ENCODE measurements at places on chromosomes 1 and 21.
A peak's percentile ranks its signal among the peaks of the same experiment; 100 is the strongest.

DNA sequence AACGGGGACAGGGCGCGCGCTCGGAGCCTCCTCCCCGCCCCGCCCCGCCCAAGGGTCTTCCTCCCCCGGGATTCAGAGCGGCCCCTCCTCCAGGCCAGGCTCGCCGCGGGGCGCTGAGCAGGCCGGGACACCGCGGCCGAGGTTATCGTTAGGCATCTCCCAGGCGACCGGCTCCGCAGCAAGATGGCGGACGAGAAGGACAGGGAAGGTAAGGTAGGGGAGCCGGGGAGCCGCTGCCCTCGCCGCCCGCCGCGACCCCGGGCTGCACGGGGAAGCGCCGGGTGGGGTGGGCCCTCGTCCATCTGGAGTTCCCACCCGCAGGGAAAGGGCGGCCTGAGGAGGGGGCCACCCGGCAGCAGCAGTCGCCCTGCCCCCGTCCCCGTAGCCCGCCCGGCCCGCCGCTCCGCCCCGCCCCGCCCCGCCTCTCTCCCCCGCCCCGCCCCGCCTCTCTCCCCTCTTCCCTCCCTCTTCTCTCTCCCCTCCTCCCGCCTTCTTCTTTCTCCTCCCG, 105.9 kb upstream of the HNRNPU start:
- no peak for DNase-seq

- DNase-seq, result peak; percentile 20
Observed at GRCh38 chr1:112396653-112397471, 848 bp downstream of the CTTNBP2NL start.

DNA sequence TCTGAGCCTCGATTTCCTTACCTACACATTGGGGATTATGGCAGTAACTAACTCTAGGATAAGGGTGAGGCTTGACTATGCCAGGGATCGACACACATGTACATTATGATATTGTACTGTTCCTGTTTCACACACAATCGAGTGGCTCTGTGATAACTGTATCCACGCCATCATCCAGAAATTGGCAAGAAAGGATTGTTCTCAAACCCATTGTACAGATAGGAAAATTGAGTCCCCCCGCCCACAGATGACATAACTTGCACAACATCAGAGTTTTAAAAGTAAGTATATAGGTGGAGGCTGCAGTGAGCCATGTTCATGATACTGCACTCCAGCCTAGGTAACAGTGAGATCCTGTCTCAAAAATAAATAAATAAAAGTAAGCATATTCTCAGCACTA, 3.8 kb downstream of the KANK4 start:
- no peak for DNase-seq

DNA sequence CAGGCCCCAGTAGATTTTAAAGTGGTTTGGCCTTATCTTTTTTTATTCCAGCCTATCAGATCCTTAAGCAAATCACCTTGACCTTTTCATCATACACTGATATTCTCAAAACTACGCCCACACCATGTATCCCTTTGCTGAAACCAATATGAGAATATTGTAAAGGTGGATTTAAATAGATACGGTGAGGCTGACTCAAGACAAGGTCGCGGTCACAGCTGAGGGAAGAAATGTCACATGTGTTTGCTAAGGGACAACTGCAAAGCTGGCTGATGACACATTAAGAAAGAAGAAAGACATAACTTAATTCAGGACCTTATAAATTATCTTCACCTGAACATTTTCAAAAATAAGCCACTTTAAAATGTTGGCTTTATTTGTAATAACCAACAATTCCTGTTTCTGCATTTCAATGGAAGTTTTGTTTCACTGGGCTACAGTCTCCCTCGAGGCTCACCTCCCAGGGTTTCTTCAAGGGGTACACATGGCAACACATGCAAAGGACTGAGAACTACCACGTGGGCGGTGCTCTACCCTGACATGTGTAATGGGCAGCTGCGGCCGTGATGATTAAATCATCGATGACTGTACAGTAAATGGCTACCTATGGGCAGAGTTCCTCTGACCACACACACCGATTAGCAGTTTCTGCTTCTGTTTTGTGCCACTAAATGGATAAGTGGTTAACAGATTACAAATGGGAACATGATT, 189.5 kb downstream of the SIPA1L2 start:
- no peak for DNase-seq

DNA sequence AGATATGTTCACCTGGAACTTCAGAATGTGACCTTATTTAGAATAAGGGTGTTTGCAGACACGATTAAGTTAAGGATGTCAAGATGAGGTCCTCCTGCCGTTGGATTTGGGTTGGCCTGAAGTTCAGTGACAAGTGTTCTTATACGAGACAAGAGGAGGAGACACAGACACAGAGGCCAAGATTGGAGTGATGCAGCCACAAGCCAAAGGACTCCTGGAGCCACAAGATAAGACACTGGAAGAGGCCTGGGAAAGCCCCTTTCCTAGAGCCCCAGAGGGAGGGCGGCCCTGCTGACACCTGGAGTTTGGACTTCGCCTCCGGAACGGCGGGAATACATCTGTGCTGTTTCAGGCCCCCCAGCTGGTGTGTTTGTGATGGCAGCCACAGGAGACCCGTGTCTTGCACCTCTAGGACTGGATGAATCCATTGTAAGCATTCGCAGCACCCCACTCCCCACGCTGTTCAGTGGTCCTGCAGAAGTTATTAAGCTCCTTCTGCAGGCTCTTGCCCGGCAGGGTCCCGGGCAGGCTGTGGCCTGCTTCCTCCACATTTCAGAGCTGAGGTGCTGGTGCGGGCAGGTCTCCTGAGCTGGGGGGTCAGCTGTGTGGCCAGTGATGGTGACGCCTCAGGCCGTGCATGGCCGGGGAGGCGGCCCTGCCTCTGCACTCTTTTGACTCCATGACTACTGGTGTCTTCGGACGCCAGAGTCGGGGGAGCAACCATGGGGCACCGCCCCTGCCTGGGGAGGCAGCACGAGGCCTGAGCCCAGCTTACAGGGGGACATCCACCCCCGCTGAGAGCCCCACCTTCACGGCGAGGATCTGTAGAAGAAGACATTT, 34.6 kb downstream of the UMODL1 start:
- no peak for DNase-seq

GRCh38 chr1:163366555-163366954, 44.8 kb downstream of the NUF2 start:
- no peak for DNase-seq

DNA sequence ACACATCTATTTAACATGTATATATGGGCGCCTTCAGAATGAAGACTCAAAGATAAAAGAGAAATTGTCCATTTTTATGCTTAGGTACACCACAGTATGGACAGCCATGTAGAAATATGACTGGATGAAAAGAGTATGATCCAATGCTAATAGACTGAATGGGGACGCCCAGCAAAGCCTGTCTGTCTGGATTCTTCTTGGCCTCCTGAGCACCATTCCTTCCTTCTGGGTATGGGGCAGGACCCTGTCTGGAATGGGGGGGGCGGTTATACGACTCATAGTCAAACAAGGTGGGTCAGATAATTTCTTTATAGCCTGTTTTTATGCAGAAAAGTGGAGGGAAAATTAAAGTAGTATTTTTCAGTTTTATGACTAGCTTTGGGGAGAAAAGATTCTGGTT, 81.2 kb upstream of the ABCD3 start:
- no peak for DNase-seq

DNA sequence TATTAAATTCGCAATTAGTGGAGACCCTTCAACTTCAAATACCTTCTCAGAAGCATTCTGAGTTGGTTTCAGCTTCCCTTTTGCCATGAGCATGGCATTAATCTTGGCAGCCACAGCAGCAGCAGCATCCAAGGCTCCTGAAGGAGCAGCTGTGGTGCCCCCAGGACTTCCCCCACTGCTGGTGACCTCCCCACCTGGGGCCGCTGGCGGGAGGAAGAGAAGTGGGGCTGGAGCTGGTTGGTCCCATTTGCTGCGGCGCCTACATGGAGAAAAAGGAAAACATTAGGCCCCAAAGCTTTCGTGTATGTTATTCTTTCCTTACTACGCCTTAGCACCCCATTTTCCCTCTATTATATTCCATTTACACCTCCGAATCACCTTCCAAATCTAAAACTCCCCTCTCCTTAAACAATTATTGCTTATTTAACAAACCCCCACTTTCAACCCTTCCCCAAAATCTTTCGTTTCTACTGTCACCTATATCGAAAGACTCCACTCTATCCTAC, 569 bp downstream of the KHDC4 start:
- no peak for DNase-seq

DNA sequence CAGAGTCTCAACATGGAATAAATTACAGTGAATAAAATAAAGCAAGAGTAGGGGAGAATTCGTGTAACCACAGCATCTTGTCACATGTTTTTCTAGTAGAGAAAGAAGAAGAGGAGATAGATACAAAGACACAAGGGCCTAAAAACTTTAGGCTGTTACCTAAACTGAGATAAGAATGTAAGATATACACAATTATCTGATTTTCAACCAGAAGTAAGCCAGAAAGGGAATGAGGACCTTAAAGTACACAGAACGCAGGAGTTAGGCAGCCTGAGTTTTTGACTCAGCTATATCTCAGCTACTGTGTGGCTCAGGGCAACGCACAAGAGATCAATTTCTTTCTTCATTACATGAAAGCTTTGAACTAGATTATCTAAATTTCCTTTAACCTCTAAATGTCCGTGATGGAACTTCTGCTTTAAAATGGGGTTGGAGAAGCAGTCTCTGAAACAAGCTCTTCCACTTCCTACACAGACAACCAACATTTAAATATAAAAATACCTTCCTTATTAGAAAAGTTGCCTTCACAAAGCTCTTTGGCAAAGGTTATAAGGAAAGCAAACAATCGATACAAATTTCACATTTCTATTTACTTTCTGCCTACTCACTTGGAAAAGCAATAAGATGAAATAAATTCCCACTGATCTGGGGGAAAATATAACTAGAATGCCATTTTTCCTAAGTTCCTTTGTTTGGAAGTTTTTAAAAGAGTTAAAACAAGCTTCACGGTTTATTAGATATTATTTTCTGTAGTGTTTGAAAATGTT, 5.2 kb upstream of the RGS13 start:
- no peak for DNase-seq

GRCh38 chr1:161779393-161779792, 13.3 kb downstream of the ATF6 start:
- DNase-seq, result no peak

GRCh38 chr1:170096806-170097340, 22.4 kb upstream of the KIFAP3 start:
- DNase-seq, result no peak

- no peak for DNase-seq
Observed at GRCh38 chr21:43903451-43904091, 38.5 kb downstream of the AGPAT3 start.

DNA sequence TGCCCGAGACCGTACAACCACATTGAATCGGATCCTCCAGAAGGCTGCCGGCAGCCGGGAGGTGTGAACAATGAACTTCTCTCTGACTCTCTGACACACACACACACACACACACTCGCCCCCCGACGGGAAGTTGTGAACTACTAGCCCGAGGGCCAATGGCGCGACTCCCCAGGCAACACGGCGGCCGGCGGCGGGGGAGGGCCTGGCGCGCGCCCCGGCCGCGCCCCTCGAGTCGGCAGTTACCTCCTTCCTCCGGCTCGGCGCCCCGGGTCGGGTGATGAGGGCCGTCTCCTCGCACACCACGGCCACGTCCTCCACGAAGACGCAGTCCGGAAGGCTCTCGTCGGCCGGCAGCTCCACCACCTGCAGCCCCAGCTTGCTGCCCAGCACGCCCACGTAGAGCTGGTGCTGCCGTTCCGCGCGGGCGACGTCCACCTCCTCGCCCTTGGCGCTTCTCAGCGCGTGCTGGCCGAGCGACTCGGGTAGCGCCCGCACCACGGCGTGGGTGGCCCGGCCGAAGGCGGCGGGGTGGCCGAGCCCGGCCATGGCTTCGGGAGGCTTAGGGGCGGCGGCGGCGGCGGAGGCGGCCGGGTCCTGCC, 361 bp downstream of the DDAH1 start:
- DNase-seq, result peak; percentile 85

DNA sequence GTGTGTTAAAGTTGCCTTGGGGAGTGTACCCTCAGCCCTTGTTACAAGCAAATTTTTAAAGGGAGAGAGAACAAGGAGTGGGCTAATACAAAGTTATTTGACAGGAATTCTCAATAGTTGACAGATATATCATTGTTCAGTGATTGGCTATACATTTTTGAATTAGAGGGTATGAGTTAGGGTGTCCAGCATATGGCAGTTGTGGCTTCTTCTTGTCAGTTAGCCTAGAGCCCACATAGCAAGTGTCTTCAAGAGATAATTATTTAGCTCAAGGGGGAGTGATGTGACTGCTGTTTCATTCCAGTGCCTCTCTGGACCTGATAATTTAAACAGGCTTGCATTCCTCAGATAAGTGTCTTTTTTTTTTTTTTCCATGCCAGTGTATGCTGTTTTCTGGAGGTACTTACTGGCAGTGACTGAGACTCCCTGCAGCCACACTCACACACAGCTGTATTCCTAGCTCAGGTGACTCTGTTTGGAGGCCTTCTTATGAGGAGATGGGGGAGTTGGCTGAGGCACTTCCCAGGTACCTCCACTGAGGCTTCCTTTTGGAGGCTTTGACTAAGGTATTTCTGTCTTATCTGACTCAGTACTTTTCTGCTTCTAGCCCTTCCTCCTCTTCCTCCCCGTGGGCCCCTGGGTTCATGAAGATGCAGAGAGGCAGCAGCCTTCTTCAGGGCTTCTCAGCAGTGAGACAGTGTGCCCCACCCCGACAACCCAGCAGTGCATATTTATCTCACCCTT, 32.3 kb downstream of the IVNS1ABP start:
- DNase-seq, result no peak

- no peak for DNase-seq
Observed at GRCh38 chr1:167751676-167752075, 29.9 kb downstream of the MPZL1 start.

GRCh38 chr1:223831755-223832636, 13.8 kb downstream of the TP53BP2 start:
- no peak for DNase-seq

DNA sequence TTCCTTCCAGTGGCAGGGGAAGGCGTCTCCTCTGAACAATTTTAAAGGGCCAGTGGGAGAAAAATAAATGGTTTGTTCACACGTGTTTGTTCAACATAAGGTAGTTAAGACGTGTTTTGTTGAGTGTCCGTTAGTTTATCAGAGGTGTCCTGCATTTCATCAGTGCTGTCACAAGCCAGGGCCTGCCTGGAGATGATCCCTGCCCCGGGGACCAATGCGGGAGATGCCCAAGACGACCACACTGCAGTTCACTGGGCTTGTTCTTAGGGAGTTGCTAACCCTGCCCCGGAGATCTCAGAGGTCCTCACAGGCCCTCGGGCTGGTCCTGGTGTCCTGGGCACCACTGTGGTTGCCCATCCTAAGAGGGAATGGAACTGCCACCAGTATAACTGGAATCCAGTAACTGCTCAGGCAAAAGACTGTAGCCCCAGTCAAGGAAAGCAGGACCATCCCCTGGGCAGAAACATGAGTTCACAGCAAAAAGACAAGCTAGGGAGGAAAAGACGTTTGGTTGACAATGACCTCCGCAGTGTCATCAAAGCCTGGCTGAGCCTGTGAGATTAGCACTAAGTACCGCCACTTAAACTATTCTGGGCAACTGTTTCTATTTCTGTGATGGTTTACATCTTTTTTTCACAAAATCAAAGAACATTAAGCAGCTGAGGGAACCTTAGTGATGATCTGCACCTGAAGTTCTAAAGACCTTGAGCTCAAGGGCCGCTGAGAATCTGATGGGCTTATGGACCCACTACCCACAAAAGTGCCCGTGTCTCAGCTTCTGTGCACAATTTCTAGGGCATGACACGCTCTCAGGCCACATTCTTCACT, 44.9 kb upstream of the LIN9 start:
- no peak for DNase-seq
